ENCODE measurements at places on chromosomes 1 and 21.

DNA sequence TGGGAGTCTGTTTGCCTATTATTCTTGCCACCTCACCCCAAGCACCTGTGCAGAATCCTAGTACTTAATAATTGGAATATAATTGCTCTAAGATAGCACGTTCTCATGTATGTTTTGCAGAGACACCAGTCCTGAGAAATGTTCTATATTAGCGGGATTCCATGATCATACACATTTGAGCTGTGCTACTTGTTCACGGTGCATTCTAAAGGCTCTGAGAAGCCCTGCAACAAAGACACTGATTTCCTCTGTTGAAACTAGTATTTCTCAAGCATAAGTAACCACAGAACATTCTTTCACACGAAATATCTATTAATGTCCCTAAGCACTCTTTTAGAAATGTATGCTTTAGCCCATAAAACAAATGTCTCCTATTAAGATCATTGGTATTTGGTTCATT, 109.4 kb downstream of the BARHL2 start:
- no peak overlapping the region for H3K4me3 ChIP-seq
- H3K27me3 ChIP-seq: no peaks in the 10 kb centered on the region
- H3K36me3 ChIP-seq: no peaks in the 10 kb centered on the region

DNA sequence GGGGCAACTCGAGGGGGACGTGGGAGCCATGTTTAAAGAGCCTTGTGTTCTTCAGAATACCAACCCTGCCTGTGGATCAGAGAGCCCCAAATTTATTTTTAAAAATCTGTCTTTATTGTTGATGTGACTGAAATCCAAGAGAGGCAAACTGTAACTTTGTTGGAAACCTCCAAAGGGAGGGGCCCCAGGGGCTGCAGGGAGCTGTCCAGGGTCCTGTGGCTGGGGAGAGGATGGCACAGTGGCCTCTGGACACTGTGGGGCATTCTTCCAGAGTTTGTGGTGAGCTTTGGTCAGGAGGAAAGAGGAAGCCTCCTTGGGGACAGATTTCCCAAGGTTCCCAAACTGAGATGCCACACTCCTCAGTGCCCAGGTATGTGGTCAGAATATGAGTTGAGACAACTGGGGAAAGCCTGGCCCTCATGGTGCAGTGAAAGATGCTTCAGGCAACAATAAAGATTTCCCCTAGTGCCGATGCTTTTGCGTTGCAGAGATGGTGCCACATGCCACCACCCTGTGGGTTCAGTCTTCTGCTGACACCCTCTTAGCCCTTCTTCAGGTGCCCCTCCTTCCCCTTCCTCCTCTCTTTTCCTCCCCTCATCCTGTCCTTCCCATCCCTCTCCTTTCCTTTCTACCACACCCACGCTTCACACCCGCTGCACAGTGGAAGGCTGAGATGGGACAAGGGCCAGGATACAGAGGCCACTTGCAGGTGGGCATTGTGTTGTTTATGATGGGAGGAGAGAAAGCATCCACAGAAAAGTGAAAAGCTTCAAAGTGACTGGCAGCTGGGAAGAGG, 122.1 kb downstream of the UCK2 start:
- no peaks in the 10 kb centered on the region for H3K4me1 ChIP-seq
- H3K36me3 ChIP-seq: no peaks in the 10 kb centered on the region
- no peaks in the 10 kb centered on the region for H3K27me3 ChIP-seq

- H3K4me1 ChIP-seq: no peaks in the 10 kb centered on the region
- no peaks in the 10 kb centered on the region for H3K36me3 ChIP-seq
- DNase-seq: no peak
- no peaks in the 10 kb centered on the region for H3K27me3 ChIP-seq
- H3K4me3 ChIP-seq: no peak overlapping the region
- no peak overlapping the region for H3K27ac ChIP-seq
These were observed 154.9 kb downstream of the PTPRC start for GRCh38 chr1:198793714-198794113.

- no peaks in the 10 kb centered on the region for H3K36me3 ChIP-seq
- H3K27me3 ChIP-seq: peaks cover 12% of the 10 kb centered on the region
- H3K4me1 ChIP-seq: no peaks in the 10 kb centered on the region
- no peak for DNase-seq
- no peak overlapping the region for H3K4me3 ChIP-seq
These were observed 70.3 kb downstream of the MORN1 start for GRCh38 chr1:2320760-2321667.

GRCh38 chr21:39527664-39528381, 76.1 kb downstream of the SH3BGR start:
- H3K36me3 ChIP-seq: no peaks in the 10 kb centered on the region
- H3K4me1 ChIP-seq: peaks cover 3% of the 10 kb centered on the region
- DNase-seq: peak; percentile 86
- no peaks in the 10 kb centered on the region for H3K27me3 ChIP-seq
- no peak overlapping the region for H3K4me3 ChIP-seq
- H3K27ac ChIP-seq: peak overlapping the region; percentile 82

DNA sequence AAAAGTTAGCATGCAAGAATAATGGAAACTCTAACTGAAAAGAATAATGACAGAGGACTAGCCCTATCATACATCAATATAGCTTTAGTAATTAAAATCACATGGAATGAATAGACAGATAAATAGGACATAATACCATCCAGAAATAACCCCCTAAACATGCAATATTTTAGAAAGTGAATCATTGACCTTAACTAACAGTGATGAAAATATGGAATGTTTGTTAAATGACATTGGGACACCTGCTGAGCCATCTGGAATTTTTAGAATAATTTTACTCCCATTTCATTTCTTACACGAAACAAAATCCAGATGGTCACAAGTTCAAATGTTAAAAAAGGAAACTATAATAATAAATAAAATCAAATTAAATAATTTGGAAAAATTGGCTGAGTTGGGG, 53.1 kb upstream of the FMO3 start:
- H3K27ac ChIP-seq: no peak overlapping the region
- H3K27me3 ChIP-seq: no peaks in the 10 kb centered on the region
- no peaks in the 10 kb centered on the region for H3K36me3 ChIP-seq
- DNase-seq: no peak
- no peaks in the 10 kb centered on the region for H3K4me1 ChIP-seq

GRCh38 chr1:100708476-100709062, 11.0 kb upstream of the VCAM1 start:
- no peaks in the 10 kb centered on the region for H3K27me3 ChIP-seq
- no peak overlapping the region for H3K27ac ChIP-seq
- no peak overlapping the region for H3K4me3 ChIP-seq
- H3K4me1 ChIP-seq: no peaks in the 10 kb centered on the region
- DNase-seq: no peak

DNA sequence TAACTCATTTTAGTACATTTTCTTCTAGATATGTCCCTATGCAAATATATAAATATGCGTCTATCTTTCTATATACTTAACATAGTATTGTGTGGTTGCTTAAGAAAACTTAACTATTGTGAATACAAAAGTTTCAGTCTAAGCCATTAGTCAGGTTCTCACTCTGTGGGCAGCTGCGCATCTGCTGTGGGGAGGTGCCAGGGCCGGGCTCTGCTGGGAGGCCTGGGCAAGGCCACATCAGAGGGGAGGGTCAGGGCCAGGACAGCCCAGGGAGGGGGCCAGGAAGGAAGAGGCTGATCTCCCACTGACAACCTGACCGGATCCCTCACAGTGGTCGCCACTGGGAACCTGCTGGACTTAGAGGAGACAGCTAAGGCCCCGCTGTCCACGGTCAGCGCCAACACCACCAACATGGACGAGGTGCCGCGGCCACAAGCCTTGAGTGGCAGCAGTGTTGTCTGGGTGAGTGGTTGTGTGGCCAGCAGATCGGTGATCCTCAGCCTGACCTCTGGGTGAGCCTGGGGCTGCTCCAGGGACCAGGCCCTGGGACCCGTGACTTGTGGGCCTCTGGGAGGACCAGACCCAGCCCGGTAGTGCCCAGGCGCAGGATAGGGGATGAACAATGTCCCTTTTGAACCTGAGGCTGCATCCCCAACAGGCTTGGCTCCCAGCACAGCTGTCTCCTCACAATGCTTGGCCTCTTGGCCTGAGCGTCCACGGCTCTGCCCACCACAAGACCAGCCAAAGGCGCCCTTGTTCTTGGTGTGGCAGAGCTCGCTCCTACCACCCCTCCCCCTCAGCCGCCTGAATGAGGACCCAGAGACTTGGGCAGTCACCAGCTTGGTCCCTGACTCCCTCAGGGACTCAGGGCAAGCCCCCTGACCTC, 20.2 kb downstream of the LDLRAP1 start:
- H3K27ac ChIP-seq: peak overlapping the region; percentile 81
- H3K4me1 ChIP-seq: peaks cover 21% of the 10 kb centered on the region
- no peak overlapping the region for H3K4me3 ChIP-seq
- no peaks in the 10 kb centered on the region for H3K36me3 ChIP-seq

DNA sequence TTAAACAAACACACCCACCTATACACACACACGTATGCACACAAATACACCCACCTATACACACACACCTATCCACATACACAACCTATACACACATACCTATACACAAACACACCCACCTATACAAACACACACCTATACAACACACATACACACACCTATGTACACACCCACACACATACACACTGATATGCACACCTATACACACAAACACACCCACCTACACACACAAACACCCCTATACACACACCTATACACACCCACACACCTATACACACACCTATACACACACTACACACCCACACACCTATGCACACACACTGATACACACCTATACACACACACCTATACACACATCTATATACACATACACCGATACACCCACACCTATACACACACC, 115.7 kb upstream of the VAMP3 start:
- no peaks in the 10 kb centered on the region for H3K36me3 ChIP-seq
- no peak overlapping the region for H3K4me3 ChIP-seq
- DNase-seq: no peak
- no peaks in the 10 kb centered on the region for H3K27me3 ChIP-seq
- H3K4me1 ChIP-seq: no peaks in the 10 kb centered on the region
- H3K27ac ChIP-seq: no peak overlapping the region

DNA sequence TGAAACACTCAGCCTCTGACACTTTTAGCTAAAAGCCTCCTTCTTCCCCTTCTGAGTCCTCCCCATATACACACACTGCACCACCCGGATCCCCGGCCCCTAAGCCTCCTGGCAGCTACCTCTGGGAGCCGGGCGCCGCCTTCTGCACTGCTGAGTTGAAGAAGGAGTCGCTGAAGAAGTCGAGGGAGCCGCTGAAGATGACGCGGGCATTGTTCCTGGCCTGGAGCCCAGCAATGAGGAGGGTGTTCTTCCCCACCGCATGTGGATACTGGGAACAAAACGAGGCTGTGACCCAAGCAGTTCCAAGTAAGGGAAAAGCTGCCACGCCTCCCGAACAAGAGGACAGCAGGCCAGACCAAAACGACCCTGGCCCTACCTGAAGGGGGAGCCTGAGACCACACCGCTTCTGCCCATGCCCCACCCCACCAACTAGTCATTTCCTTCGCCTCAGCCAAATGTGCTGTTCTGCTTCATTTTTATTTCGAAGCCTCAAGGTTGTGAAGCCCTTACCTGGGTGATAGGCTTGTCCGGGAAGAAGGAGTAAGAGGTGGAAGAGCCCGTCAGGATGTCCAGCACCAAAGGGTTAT, 7.0 kb downstream of the DDOST start:
- no peaks in the 10 kb centered on the region for H3K27me3 ChIP-seq
- no peaks in the 10 kb centered on the region for H3K4me1 ChIP-seq
- no peak overlapping the region for H3K4me3 ChIP-seq
- DNase-seq: no peak
- H3K36me3 ChIP-seq: peaks cover 25% of the 10 kb centered on the region

DNA sequence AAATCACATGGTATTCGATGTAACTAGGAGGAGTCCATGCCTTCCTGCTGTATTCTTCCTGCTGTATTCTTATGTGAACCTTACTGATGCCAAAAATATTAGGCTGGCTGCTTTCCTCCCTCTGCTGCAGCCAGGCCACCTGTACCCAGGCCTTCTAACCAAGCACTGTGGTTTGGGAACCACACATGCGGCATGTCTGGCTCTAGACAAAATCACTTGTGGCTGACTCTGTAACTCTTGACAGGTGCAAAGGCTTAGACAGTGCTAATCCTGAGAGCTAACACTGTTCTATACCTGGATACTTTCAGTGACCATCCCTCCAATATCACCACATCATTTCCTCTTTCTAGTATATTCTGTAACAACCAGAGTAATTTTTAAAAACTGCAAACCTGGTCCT, 67.7 kb downstream of the PCP4 start:
- no peaks in the 10 kb centered on the region for H3K4me1 ChIP-seq
- H3K36me3 ChIP-seq: no peaks in the 10 kb centered on the region
- H3K27ac ChIP-seq: no peak overlapping the region
- DNase-seq: no peak

DNA sequence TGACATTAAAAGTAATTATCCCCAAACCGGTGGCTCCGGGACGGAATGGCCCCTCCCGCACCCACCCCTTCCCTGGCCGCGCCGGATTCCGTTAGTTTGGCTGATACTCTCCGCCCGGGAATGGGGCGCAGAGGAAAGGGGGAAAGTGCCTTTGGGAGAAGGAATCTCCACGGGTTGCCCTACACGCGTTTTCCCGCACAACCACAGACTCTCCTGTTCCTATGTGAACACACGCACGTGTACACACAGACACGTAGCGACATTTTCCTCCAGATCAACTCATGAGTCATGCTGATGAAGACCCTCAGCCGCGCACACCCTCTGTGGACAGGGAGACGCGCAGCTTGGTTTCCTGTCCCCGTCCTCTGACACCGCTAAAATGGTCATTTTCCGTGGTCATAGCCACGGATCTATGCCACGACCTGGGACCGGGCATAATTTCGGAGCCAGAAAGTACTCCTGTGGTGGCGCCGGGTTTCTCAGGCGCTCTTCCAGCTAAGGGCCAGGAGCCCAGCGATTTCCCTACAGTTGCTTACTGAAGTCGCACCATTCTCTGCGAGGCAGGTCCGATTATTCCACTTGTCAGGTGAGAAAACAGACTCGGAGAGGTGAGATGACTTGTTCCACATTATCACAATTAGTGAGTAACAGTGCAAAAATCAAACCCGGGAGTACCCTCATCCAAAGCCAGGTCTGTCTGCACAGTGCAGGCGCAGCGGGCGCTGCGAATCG, 4.0 kb upstream of the DMRTA2 start:
- peaks cover 8% of the 10 kb centered on the region for H3K4me1 ChIP-seq
- DNase-seq: no peak
- no peak overlapping the region for H3K4me3 ChIP-seq

- DNase-seq: no peak
- no peaks in the 10 kb centered on the region for H3K27me3 ChIP-seq
- H3K4me3 ChIP-seq: no peak overlapping the region
- H3K27ac ChIP-seq: no peak overlapping the region
These were observed 106.2 kb downstream of the PTPN14 start for GRCh38 chr1:214445199-214445598.

- H3K36me3 ChIP-seq: no peaks in the 10 kb centered on the region
- no peaks in the 10 kb centered on the region for H3K4me1 ChIP-seq
- H3K27me3 ChIP-seq: no peaks in the 10 kb centered on the region
These were observed 133.3 kb downstream of the IGSF21 start for GRCh38 chr1:18240906-18241305.

DNA sequence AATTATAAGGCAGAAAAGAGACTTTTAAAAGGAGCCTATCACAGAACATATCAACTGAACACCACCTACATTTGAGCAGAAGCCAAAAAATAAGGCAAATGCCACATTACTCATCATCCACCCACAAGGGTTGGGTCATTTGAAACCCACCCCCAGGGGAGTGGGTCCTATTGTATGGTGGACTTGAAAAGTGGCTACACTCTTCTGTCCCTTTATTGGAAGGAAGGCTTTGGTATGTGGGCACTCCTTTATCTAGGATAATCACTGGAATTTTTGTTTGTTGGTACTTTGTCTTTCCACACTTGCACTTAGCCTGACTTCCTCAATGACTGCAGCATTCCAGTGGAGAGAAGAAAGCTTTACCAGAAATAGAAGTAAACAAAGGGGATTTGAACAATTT, 157.2 kb upstream of the COL11A1 start:
- no peak for DNase-seq
- H3K27ac ChIP-seq: no peak overlapping the region
- no peaks in the 10 kb centered on the region for H3K36me3 ChIP-seq
- no peak overlapping the region for H3K4me3 ChIP-seq

All from colonic mucosa (tissue), 4 donors.